Stimulated activated CD4-positive, alpha-beta T cell treated with anti-CD3 and anti-CD28 coated beads, Interleukin-2, amount 100 ng/mL, for 4 hours (primary cell): ENCODE measurements at places on chromosomes 6 and 20.

DNA sequence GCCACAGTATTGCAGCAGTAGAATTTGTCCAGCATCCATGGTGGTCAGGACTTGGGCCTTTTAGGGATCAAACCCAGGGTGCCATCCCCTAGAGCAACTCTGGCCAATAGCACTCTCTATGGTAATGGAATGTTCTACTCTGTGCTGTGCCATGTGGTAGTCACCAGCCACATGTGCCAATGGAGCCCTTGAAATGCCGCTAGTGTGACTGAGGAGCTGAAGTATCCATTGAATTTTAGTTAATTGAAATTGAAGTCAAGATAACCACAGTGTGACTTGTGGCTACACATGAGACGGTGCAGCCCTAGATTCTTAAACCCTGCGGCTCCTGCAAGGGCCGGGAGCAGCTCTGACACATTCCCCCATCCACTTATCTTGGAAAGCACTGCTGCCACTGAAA lies 54.6 kb downstream of the SLC2A10 start:
- DNase-seq, result no peak

GRCh38 chr20:57888591-57888990 lies 178.8 kb upstream of the PMEPA1 start:
- no peak for DNase-seq

DNA sequence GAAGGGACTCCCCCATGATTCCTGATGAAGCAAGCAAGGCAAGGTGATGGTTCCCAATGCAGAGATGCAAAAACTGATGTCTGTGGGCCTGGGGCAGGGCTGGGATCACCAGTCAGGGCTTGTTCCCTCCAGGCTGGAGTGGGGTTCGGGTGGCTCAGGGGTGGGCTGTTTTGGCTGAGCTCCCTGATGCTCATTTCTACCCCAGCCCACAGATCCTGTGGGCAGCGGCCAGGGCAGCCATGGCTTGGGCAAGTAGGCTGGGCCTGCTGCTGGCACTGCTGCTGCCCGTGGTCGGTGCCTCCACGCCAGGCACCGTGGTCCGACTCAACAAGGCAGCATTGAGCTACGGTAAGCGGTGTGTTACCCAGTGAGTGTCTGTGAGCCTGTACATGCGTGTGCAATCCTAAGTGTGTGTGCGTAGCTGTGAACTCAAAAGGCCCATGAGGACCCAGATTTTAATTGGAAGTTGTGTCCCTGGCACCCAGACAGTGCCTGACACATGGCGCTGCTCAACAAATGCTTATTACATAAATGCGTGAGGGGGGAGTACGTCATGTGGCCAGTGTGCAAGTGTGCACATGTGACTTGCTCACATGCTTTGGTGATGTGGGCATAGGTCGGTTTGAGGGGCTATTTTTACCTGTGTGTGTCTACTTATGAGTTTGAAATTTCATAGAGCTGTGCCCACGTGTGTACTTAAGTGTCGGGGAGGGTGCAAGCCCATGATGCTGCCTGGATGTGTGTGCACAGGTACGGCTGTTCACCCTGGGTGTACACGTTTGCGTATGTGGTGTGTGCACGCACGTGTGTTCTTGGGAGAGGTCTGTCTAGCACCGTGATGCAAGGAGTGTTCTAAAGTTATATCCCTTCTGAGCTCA lies 1.1 kb downstream of the BPIFB2 start:
- no peak for DNase-seq

- no peak for DNase-seq
Observed at GRCh38 chr6:132132422-132132821, 181.2 kb upstream of the CCN2 start.

DNA sequence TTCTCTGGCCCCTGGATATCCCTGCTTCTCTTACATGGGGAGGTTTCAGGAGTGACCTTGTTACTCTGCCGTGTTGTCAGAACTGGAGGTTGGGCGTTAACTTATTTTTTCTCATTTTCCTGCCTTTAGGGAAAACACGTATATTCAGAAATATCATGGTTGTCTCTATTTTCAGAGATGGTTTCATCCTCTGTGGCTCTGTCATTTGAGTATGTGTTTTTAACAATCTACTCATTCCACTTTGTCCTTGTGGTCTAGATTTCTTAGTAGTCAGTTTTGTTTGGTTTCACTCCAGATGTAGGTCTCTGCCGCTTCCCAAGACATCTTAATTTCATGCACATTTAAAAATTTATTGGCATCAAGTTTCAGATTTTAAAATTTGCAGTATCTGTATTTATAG lies 45.9 kb downstream of the KCNS1 start:
- no peak for DNase-seq
